ENCODE measurements at places on chromosomes 3 and 15. TPM values are rescaled to one million over a fixed set of nuclear protein-coding genes. Genes with fewer than 3 reads are reported as not detected.

SIAH2 gene
- 18.6 TPM for total RNA-seq

CXCR6 gene
- total RNA-seq: not detected

RAB5A gene
- total RNA-seq: 47.1 TPM

CMC1 gene
- 48.1 TPM for total RNA-seq

NR1I2 gene
- not detected for total RNA-seq

CPNE9 gene
- 0.30 TPM for total RNA-seq

SLC22A14 gene
- 0.05 TPM for total RNA-seq

COL6A5 gene
- total RNA-seq: not detected

NR2E3 gene
- 0.31 TPM for total RNA-seq

CACNA2D3 gene
- total RNA-seq: 0.16 TPM

P2RY1 gene
- total RNA-seq: 0.56 TPM

HEXA gene
- total RNA-seq: 140 TPM

DNAH12 gene
- total RNA-seq: 0.09 TPM

ECE2 gene
- total RNA-seq: not detected

DPPA2 gene
- not detected for total RNA-seq

CDCP1 gene
- 10.0 TPM for total RNA-seq

THRB gene
- total RNA-seq: 1.1 TPM

Measured in A549 treated with Hydrocortisone at 1 μM for 4 hours (cell line).